Renal pelvis (tissue), 12 donors: ENCODE measurements at places on chromosomes 2 and 18. TPM values are rescaled to one million over a fixed set of nuclear protein-coding genes. Genes with fewer than 3 reads are reported as not detected.

Gene FOXD4L1
- polyA plus RNA-seq: 0.26 TPM

Gene TFPI
- 36.0 TPM for polyA plus RNA-seq

GRCh38 chr2:109351164-109351756, 222.3 kb downstream of the SH3RF3 start:
- DNase-seq: no peak

DNA sequence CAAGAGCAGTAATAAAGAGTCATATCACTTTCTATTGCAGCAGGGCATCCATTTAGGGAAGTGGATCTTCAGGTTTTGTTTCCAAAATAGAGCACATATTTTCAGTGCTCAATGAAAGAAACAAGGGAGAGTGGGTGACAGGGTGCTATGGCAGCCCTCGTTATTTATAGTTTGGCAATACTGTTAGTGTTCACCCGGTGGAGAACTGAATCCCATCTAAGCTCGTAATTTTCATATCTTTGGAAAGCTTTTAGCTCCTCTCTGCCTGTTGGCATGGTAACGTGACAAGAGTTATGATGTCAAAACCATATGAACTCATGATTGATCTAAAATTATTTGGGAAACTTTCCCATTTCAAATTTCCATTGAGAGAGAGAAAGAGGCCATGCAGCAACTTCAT, 331.9 kb downstream of the LRRTM1 start:
- DNase-seq: no peak

- no peak for DNase-seq
These were observed 1652.3 kb upstream of the SLC39A10 start for GRCh38 chr2:194004590-194005206.

DNA sequence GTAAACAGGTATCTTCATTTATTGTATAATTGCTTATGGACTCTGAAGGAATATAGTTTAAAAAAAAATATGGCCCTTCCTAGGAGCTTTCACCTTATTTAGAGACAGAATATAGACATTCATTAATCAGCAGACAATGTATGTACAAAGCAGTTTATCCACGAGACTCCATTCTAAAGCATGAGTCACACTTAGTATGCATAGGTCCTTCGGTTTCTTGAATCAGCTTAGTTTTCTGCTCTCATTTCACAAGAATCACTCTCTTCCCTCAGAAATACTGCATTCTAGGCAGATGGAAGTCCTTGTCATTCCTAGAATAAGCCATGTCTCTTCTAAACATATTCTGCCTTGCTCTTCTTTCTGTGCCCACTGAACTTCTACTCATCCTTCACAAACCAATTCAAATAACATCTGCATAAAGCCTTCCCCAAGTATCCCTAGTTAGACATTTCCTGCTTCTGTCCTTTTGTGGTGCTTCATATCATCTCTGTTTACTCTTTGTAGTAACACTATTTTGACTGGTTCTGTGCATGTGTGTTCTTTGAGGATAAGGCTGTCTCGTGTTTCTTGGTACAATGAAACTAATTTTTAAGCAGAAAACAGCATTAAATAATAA, 84.5 kb downstream of the PTRHD1 start:
- DNase-seq: no peak
